ENCODE measurements at places on chromosomes 12 and 14. TPM values are rescaled to one million over a fixed set of nuclear protein-coding genes. Genes with fewer than 3 reads are reported as not detected.

The RERGL gene
- not detected for polyA plus RNA-seq

DNA sequence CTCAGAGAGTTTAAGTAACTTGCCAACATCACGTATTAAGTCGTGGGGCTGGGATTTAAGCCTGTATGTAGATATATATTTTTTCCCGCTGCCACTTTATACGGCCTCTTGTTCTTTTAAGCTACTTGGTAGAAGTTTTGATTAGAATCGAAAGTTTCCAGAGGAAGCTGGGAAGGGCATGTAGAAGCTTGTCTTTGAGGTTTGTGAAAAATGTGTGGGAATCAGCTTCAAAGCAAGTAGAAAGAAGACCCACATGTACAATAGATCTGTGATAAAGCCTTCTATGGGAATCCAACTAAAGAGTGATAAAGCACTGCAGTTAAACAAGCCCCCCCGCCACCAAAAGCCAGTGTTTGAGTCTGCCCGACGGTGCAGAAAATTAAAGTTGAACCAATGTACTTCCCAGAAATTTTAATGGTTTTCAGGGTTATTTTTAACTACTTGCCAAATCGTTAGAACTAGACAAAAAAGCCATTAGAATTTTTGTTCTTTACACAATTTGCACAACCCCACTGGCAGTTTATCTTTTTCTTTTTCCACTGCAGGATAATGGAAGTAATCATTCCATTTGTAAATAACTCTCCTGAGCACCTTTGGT, 25.5 kb downstream of the SERPINA11 start:
- H3K36me3 ChIP-seq: no peaks in the 10 kb centered on the region
- no peaks in the 10 kb centered on the region for H3K27me3 ChIP-seq
- no peak overlapping the region for H3K4me3 ChIP-seq

DNA sequence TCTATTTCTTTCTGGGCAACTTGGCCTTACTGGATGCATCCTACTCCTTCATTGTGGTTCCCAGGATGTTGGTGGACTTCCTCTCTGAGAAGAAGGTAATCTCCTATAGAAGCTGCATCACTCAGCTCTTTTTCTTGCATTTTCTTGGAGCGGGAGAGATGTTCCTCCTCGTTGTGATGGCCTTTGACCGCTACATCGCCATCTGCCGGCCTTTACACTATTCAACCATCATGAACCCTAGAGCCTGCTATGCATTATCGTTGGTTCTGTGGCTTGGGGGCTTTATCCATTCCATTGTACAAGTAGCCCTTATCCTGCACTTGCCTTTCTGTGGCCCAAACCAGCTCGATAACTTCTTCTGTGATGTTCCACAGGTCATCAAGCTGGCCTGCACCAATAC, 5.3 kb downstream of the OR4N5 start:
- H3K27me3 ChIP-seq: no peaks in the 10 kb centered on the region
- no peak for DNase-seq
- H3K27ac ChIP-seq: no peak overlapping the region
- H3K4me1 ChIP-seq: no peaks in the 10 kb centered on the region
- H3K4me3 ChIP-seq: no peak overlapping the region

DNA sequence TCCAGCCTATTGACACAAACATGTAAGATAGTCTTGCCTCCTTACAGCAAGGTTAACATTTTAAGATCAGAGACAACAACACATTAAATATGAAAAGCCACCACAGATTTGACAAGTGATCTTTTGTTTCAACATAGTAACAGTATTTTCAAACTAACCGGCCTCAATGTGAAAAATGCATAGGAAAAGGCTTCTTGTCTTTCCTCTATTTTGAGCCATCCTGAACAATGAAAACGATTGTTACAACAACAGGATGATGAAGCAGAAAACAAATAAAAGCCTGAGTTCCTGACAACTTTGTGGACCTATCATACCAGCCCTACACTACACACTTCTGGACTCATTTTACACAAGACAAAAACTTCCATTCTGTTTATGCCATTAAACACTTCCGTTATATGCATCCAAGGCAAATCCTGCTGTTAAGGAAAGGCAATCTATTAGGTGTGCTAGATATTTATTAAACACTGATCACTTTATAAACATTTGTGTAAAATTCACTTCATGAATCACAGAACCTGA, 37.3 kb downstream of the BAZ1A start:
- no peaks in the 10 kb centered on the region for H3K27me3 ChIP-seq
- no peak overlapping the region for H3K27ac ChIP-seq
- no peaks in the 10 kb centered on the region for H3K36me3 ChIP-seq
- DNase-seq: no peak

The PPP1R13B gene
- polyA plus RNA-seq: 9.6 TPM

Data from sigmoid colon (tissue), 7 donors.